Immature natural killer cell (primary cell): ENCODE measurements at places on chromosomes 6 and 20.
A peak's percentile ranks its signal among the peaks of the same experiment; 100 is the strongest.

GRCh38 chr6:7910654-7911344 is at the start of gene TXNDC5:
Gene TXNDC5, minus strand, starts transcription at chr6:7910788. Its CDS starts 12 bp downstream, at chr6:7910776.
- H3K4me1 ChIP-seq: peaks cover 9% of the 10 kb centered on the region
- peak; percentile 50 for DNase-seq
- peak within 1 kb of the TSS; percentile 80 for H3K4me3 ChIP-seq
- H3K36me3 ChIP-seq: no peaks in the 10 kb centered on the region
- H3K27ac ChIP-seq: peak within 1 kb of the TSS; percentile 32

- no peaks in the 10 kb centered on the region for H3K36me3 ChIP-seq
- no peak overlapping the region for H3K4me3 ChIP-seq
- H3K4me1 ChIP-seq: no peaks in the 10 kb centered on the region
- DNase-seq: no peak
Observed at GRCh38 chr6:165768961-165769360, 105.9 kb upstream of the PDE10A start.

- H3K27me3 ChIP-seq: peaks cover 4% of the 10 kb centered on the region
- H3K4me3 ChIP-seq: no peak overlapping the region
- DNase-seq: no peak
- H3K4me1 ChIP-seq: peaks cover 12% of the 10 kb centered on the region
- H3K36me3 ChIP-seq: peaks cover under 1% of the 10 kb centered on the region
Observed at GRCh38 chr6:41247288-41247865, 19.2 kb downstream of the TREML4 start.

GRCh38 chr6:141653590-141653989 is 479.1 kb upstream of the GJE1 start:
- no peak overlapping the region for H3K27ac ChIP-seq
- H3K4me3 ChIP-seq: no peak overlapping the region
- no peaks in the 10 kb centered on the region for H3K36me3 ChIP-seq
- no peaks in the 10 kb centered on the region for H3K4me1 ChIP-seq
- H3K27me3 ChIP-seq: no peaks in the 10 kb centered on the region

GRCh38 chr20:41452226-41452625 is 85.6 kb upstream of the EMILIN3 start:
- no peaks in the 10 kb centered on the region for H3K27me3 ChIP-seq
- H3K4me1 ChIP-seq: no peaks in the 10 kb centered on the region
- DNase-seq: no peak
- no peak overlapping the region for H3K4me3 ChIP-seq
- peaks cover 58% of the 10 kb centered on the region for H3K36me3 ChIP-seq

DNA sequence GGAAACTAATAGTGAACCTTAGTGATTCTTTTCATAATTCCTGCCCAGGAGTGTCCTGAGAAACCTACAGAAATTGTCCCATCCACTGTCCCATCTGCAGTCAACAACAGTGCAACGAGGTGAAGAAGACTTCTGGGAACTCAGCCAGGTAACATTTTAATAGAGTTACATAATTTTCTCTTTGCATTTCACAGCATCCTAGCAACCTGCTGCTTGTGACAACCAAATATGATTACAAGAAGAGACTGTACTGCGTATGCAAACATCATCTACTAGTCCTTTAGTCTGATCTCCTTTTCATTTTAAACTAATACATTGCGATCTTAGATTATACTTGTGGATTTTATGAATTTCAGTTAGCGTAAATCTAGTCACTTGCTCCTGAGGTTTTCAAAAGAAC is 951.6 kb downstream of the TFAP2A start:
- H3K27me3 ChIP-seq: no peaks in the 10 kb centered on the region
- no peak overlapping the region for H3K27ac ChIP-seq
- H3K4me3 ChIP-seq: no peak overlapping the region
- no peak for DNase-seq
- H3K4me1 ChIP-seq: no peaks in the 10 kb centered on the region

DNA sequence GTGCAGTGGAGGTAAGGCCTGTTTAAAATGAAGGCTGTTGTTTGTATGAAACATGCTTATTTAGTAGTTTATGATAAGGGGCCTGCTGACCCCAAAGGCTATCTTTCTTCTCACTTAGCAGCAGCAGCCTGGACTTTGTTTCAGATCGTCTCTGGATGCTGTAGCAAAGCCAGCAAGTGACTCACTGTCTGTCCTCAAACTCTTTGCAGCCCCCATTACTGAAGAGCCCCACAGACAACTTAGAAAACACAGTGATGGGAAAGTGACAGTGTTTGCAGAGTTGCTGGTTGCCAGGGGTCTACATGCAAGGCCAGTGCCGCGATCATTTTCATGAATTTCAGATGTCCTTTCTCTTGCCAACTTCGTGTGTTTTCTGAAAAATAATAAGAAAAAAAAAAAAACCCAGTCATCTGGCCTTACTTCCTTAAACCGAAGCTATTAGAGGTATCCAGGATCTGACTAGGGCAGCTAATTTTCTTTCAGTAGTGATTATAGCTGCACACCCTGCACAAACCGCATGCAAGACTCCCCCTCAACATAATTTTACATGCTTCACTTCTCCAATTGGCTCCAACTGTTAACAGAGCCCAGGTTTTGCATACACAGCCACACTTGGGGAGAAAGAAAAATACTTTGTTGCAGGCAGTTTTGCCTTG is 11.6 kb upstream of the F13A1 start:
- no peak overlapping the region for H3K27ac ChIP-seq
- H3K27me3 ChIP-seq: peaks cover 5% of the 10 kb centered on the region
- H3K36me3 ChIP-seq: no peaks in the 10 kb centered on the region
- no peak for DNase-seq
- H3K4me1 ChIP-seq: no peaks in the 10 kb centered on the region
- H3K4me3 ChIP-seq: no peak overlapping the region

- DNase-seq: no peak
- no peaks in the 10 kb centered on the region for H3K27me3 ChIP-seq
- peaks cover 10% of the 10 kb centered on the region for H3K36me3 ChIP-seq
- no peak overlapping the region for H3K27ac ChIP-seq
- H3K4me3 ChIP-seq: no peak overlapping the region
Observed at GRCh38 chr6:80143419-80143937, 37.0 kb downstream of the BCKDHB start.

DNA sequence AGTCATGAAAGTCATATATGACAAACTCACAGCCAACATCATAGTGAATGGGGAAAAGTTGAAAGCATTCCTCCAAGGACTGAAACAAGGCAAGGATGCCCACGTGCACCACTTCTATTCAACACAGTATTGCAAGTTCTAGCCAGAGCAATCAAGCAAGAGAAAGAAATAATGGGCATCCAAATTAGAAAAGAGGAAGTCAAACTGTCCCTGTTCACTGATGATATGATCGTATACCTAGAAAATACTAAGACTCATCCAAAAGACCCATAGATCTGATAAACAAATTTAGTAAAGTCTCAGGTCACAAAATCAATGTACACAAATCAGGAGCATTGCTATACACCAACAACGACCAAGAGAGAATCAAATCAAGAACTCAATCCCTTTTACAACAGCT is 41.2 kb downstream of the RPP21 start:
- no peaks in the 10 kb centered on the region for H3K4me1 ChIP-seq
- H3K27ac ChIP-seq: no peak overlapping the region
- no peak overlapping the region for H3K4me3 ChIP-seq

DNA sequence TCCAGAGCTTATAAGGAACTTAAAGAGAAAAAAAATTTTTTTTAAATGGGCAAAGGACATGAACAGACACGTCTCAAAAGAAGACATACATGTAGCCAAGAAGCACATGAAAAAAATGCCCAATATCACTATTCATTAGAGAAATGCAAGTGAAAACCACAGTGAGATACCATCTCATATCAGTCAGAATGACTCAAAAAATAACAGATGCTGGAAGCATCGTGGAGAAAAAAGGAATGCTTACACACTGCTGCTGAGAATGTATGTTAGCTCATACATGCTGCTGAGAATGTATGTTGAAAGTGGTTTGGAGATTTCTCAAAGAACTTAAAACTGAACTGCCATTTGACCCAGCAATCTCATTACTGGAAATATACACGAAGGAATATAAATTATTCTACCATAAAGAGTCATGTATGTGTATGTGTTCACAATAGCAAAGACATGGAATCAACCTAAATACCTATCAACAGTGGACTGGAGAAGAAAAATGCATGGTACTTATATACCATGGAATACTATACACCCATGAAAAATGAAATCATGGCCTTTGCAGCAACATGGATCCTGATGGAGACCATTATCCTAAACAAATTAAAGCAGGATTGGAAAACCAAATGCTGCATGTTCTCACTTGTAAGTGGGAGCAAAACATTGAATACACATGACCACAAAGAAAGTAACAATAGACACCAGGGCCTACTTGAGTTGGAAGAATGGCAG is 5.2 kb downstream of the OR11A1 start:
- no peak for DNase-seq
- no peaks in the 10 kb centered on the region for H3K36me3 ChIP-seq
- no peak overlapping the region for H3K4me3 ChIP-seq

- H3K27ac ChIP-seq: no peak overlapping the region
- DNase-seq: no peak
- no peaks in the 10 kb centered on the region for H3K27me3 ChIP-seq
- H3K4me1 ChIP-seq: no peaks in the 10 kb centered on the region
- peaks cover 17% of the 10 kb centered on the region for H3K36me3 ChIP-seq
- H3K4me3 ChIP-seq: no peak overlapping the region
Observed at GRCh38 chr6:129481706-129482105, 228.3 kb downstream of the ARHGAP18 start.

DNA sequence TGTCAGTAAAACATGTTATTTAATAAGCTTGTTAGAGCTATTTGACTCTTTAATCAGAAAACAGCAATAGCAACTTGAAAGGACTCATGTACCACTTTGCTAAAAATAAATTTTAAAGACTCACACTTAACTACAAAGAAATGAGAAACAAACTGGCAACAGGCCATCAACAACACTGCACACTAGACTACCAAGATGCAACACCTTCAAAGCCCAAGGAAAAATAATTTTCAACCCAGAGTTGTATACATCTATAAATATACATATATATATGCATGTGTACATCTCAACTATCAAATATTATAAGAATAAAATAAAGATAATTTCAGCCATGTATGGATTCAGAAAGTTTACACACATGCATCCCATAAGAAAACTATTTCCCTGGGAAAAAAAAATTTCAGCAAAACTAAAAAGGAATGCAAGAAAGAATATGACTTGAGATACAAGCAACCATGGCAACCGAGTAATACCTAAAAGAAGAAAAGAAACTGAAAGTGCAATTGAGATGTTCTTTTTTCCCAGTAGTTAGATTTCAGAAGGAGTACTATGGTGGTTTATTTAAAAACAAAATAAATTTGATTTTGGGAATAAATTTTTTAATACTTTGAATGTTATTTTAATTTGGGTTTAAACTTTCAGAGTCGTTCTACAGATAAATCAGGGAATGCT is 303.8 kb downstream of the UBE3D start:
- no peak for DNase-seq
- no peak overlapping the region for H3K4me3 ChIP-seq
- no peaks in the 10 kb centered on the region for H3K4me1 ChIP-seq
- H3K27ac ChIP-seq: no peak overlapping the region
- no peaks in the 10 kb centered on the region for H3K36me3 ChIP-seq
- H3K27me3 ChIP-seq: peaks cover 2% of the 10 kb centered on the region

GRCh38 chr6:35141007-35141655 is at the start of gene TCP11:
Gene TCP11, minus strand, starts transcription at chr6:35141339. Its CDS starts 469 bp downstream, at chr6:35140870.
- peak within 1 kb of the TSS; percentile 70 for H3K4me3 ChIP-seq
- peaks cover 11% of the 10 kb centered on the region for H3K4me1 ChIP-seq
- H3K36me3 ChIP-seq: no peaks in the 10 kb centered on the region
- H3K27ac ChIP-seq: peak within 1 kb of the TSS; percentile 77
- peak; percentile 41 for DNase-seq

- H3K4me1 ChIP-seq: no peaks in the 10 kb centered on the region
- DNase-seq: no peak
- H3K27me3 ChIP-seq: peaks cover 2% of the 10 kb centered on the region
Observed at GRCh38 chr6:161745594-161746141, 471.8 kb upstream of the AGPAT4 start.

DNA sequence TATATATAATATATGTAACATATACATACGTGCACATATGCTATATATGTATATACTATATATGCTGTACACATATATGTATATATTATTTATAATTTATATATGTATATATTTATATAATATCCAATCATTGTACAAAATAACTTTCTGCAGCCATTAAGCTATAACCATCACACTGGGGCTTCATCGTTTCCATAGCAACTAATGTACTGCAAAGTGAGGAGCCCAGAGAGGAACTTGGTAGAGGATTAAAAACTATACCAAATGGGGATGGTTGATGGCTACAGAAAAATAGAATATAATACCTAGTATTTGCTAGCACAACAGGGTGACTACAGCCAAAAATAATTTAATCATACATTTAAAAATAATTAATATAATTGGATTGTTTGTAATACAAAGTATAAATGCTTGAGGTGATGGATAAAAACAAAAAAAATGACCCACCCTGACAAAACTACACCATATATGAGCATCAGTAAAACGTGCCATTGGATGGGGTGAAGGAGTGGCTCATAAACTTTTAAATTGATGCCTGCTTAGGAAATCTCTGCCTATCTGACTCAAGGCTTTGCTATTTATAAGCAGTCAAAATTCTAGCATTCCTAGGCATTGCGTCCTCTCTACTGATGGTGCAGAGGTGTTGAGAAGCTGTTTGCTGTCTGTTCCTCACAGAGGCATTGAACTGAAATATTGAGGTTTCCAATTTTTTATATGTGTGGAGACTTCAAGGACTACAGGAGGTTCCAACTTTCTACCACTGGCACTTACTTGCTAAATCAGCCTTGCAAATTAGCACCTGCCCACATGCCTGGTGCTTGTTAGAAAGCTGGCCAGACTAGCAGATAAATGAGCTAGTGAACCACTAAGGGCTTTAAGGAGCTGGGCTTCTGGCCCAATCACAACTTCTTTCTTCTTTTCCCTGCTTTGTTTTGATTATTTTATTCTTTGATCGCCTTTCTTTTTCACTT is 190.1 kb downstream of the SCP2D1 start:
- no peaks in the 10 kb centered on the region for H3K27me3 ChIP-seq
- H3K4me3 ChIP-seq: no peak overlapping the region
- no peaks in the 10 kb centered on the region for H3K36me3 ChIP-seq
- DNase-seq: no peak

DNA sequence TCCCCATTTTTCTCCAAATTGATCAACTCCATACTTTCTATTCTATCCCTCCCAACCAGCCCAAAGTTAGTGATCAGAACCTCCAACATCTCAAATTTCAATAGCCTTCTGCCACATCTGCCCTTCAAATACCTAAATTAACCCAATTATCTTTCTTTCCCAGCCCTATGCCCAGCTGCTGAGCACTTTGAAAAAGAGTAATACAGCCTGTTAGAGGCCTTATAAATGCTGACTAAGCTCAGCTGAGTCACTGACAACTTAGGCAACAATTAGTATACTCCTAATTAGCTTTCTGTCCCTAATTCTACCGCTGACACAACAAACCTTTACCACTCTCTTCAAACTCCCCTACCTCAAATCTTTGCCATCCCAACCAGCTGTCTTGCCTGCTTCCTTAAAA is 23.5 kb downstream of the RUNX2 start:
- no peaks in the 10 kb centered on the region for H3K36me3 ChIP-seq
- H3K27me3 ChIP-seq: no peaks in the 10 kb centered on the region
- no peak overlapping the region for H3K4me3 ChIP-seq
- no peak overlapping the region for H3K27ac ChIP-seq
- no peak for DNase-seq

- DNase-seq: no peak
- no peak overlapping the region for H3K27ac ChIP-seq
- H3K4me1 ChIP-seq: no peaks in the 10 kb centered on the region
- no peaks in the 10 kb centered on the region for H3K27me3 ChIP-seq
Observed at GRCh38 chr20:44662261-44662660, 10.8 kb upstream of the ADA start.
